IgD-negative memory B cell (primary cell): ENCODE measurements at places on chromosomes 13 and 19. TPM values are rescaled to one million over a fixed set of nuclear protein-coding genes. Genes with fewer than 3 reads are reported as not detected.

Gene NLRP12
- polyA plus RNA-seq, result 0.15 TPM

Gene SIRT2
- polyA plus RNA-seq, result 45.5 TPM

Gene ELL
- polyA plus RNA-seq, result 19.7 TPM

Gene PSG7
- not detected for polyA plus RNA-seq

Gene C19orf81
- 1.3 TPM for polyA plus RNA-seq

Gene KCNJ14
- 0.48 TPM for polyA plus RNA-seq

Gene LILRA1
- not detected for polyA plus RNA-seq

Gene ZNF253
- 11.2 TPM for polyA plus RNA-seq

Gene UBE2L5
- not detected for polyA plus RNA-seq

Gene CCL25
- polyA plus RNA-seq, result 1.2 TPM

Gene ZNF543
- polyA plus RNA-seq, result 7.3 TPM

Gene ZNF331
- polyA plus RNA-seq, result 27.1 TPM

Gene CCDC194
- polyA plus RNA-seq, result not detected

Gene CPB2
- 0.14 TPM for polyA plus RNA-seq

Gene SERPINE3
- not detected for polyA plus RNA-seq

Gene CLDN10
- polyA plus RNA-seq, result not detected

Gene ZNF626
- polyA plus RNA-seq, result 17.9 TPM

Gene NKG7
- 66.0 TPM for polyA plus RNA-seq

Gene IQCN
- polyA plus RNA-seq, result 1.4 TPM

Gene PRX
- 0.21 TPM for polyA plus RNA-seq

Gene KISS1R
- polyA plus RNA-seq, result 3.9 TPM

Gene PLPPR3
- polyA plus RNA-seq, result not detected

Gene RAB20
- polyA plus RNA-seq, result 1.7 TPM

Gene CGB2
- polyA plus RNA-seq, result not detected

Gene LHB
- polyA plus RNA-seq, result 0.78 TPM

Gene MYDGF
- 100 TPM for polyA plus RNA-seq

Gene SIGLEC14
- 15.0 TPM for polyA plus RNA-seq

Gene ELANE
- polyA plus RNA-seq, result not detected

Gene CEACAM5
- polyA plus RNA-seq, result not detected

Gene KLC3
- polyA plus RNA-seq, result not detected

Gene GPR4
- polyA plus RNA-seq, result not detected

Gene USP12
- 18.8 TPM for polyA plus RNA-seq

Gene GPX4
- polyA plus RNA-seq, result 460 TPM

Gene SIGLEC12
- 1.1 TPM for polyA plus RNA-seq

Gene POLR2I
- 144 TPM for polyA plus RNA-seq
